ENCODE measurements at places on chromosomes 7 and 10. TPM values are rescaled to one million over a fixed set of nuclear protein-coding genes. Genes with fewer than 3 reads are reported as not detected.

DNA sequence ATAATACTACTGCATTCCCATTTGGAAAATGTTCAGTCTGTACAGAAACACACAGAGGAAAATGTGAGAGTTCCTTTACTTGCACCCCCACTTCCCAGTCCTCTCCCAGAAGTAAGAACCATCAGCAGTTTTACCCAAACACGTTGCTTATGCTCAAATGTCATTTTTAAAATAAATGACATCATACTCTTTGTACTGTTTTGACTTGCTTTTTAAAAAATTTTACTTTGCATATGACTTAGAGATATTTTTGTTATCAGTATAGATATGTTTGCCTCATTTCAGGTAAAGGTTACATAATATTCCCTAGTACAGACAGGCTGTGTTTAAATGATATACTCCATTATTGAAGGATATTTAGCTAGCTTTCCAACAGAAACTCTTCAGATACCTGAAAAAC lies 13.5 kb upstream of the PTPRN2 start:
- DNase-seq: no peak

DNA sequence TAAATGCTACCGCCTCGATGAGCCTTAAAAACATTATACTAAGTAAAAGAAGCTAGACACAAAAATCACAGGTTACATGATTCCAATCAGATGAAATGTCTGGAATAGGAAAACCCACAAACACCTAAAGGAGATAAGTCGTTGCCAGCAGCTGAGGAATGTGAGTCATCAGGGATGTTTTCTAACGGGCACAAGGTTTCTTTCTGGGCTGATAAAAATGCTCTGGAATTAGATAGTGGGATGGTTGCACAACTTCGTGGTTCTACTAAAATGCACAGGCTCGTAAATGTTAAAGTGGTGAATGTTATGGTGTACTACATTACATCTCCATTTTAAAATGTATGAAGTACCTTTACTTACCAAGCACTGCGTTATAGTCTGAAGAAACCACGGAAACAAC lies 9.7 kb downstream of the ABLIM1 start:
- no peak for DNase-seq

DNA sequence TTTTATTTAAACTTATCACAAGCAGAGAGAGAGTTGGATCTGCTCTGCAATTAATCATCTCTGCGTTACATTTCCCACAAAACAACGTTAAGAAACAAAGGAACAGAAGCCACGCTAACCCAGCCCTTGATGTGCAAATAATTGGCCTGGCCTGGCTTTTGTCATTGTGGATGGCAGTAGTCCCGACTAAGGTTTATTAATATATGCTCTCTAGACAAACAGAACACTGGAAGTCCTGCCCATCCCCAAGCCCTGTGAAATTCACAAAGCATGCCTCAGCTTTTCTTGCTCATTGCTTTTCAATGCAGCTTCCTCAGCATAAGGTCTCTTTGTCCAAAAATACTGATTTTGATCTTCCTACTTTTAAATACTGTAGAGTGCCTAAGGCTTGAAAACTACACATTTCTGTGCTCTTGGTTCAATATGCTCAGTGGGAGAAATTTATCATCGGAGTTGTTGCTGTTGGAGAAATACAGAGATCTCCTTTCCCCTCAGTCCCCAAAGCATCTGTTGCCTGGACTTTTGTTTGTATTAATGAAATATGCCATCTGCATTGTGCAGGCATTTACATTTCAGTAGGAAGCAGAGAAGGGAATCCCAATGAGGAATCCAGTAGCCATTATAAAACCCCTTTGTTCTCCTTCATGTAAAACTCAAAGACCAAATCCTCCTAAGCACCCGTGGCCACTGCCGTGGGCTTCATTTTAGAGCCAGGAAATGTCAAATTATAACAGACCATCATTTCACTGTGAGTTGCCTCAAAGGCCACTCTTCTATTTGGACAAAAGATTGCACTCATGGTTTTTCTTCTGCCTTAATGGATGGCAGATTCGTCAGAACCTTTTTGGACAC lies 61.1 kb downstream of the SORCS1 start:
- no peak for DNase-seq

- peak; percentile 48 for DNase-seq
Measured at GRCh38 chr7:134710854-134711624, 64.4 kb downstream of the BPGM start.

DNA sequence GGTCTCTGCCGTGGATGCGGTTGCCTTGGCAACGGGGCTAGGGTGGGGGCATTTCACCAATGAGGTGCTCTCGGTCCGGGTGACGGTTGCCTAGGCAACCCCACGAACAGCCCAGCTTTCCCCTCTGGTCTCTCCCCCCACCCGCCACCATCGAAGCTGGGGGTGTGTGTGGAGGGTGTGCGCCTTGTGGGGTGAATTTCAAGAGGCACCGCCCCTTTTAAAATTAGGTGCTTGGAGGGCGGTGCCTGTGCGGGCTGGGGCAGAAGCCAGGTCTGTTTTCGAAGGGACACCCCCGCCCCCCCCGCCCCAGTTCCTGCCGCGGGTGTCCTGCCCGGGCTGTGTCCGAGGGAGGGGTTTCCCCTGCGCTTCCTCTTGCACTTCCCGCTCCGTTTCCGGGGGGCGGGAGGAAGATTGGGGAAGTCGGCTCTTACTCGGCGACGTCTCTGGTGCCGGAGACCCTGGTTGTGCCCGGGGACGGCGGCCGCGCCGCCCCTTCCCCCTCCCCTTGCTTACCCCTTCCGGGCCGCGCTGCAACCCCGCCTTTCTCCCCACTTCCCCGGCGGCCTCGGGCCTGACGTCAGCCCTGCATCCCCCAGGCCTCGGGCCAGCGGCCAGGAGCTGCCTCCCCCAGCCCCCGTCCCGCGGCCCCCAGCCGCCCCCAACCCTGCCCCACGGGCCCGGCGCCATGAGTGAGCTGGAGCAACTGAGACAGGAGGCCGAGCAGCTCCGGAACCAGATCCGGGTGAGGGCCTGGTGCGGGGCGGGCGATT lies 2.2 kb downstream of the GNB2 start:
- peak; percentile 76 for DNase-seq

DNA sequence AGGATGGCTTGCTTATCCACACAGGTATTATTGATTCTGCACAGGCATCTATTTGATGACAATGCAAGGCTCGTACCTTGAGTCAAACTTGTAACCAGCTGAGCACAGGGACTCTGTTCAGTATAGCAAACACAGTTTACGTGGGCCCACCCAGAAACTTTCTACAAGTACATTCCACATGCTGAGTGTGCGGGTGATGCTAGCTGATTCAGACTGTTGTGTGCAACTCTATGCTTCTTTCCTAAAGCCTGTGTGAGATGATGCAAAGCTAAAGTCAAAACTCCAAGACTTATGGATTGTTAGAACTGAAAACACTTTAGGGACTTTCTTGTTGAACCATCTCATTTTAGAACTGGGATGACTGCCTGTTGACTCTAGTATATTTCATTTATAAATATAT lies 21.5 kb upstream of the CALD1 start:
- no peak for DNase-seq

GRCh38 chr10:122172361-122173008 lies 98.6 kb upstream of the BTBD16 start:
- DNase-seq: no peak

DNA sequence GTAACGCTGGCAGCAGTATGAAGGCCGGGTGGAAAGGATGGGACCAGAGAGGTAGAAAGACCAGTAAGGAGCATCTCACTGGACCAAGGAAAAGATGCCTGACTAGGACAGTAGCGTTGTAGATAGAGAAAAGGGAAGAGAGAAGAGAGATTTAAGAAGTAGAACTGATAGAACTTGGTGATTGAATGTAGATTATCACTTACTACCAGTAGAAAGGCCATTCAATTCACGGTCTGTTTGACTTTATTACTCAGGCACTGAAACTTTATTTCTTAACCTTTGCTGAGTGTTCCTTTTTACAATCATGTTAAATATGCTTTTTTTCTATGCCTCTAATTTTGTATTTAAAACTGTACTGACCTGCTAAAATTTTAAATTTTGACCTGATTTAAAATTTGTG lies 12.2 kb downstream of the MCU start:
- no peak for DNase-seq

- no peak for DNase-seq
Measured at GRCh38 chr7:125010540-125010939, 80.9 kb upstream of the POT1 start.

DNA sequence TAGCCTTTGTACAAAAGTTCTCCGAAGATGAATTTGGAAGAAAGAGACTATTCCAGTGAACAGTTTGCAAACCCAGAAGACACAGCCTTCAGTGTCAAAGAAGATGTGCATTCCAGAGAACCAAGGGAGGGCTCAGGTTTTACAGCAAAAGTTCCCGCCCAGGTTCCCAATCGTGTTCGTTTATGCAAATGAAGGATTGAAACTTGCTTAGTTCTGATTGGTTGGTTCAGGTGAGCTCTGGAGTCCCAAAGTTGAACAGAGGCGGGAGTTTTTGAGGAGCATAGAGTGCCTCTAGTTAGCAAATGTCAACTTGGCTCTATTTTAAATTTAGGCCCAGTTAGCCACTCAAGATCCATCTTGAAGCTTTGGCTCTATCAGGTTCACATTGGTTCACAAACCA lies 51.3 kb downstream of the TMEM270 start:
- DNase-seq: no peak

DNA sequence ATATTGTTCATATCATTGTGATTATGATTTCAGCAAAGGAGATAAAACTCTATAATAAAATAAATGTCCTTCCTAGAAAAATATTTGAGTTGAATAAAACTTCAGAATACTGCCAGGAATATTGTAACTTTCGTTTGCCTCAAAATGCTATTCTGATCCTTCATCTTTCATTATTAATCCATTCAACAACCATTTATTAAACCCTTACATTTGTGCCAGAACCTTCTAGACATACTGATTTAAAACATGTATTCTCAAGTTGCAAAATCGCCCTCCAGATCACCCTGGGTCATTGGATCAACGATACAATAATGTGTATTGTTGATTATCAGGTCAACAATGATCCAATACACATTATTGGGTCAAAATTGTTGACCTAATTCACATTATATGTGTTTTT lies 759.8 kb downstream of the CNTNAP2 start:
- DNase-seq: no peak

DNA sequence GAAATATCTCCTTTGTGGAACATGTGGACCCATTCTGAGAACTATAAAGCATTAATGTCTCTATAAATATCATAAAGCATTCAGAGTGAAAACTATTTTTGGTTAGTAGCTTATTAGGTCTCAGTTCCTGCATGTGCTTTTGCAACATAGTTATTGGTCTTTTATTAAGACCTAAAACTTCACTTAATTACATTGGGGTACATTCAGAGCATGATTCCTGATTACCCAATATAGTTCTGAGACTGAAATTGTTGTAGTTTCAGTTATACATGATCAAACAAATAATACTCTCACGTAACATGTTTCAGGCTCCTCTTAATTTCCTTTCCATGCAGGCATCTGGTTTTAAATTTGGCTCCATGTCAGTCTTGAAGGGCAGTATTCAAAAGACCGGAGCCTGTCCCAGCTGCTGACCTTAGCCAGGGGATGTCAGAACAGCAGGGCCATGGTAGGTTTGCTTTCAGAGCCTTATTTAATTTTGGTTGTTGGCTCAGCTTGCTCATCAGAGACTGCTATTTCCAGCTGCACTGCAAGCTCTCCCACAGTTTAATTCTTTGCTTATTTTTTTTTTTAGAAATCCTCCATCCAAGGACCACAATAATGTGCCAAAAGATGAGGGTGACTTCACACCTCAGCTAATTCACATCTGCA lies 447.8 kb upstream of the FZD8 start:
- DNase-seq: no peak

GRCh38 chr7:35258868-35259522 lies 5.1 kb upstream of the TBX20 start:
- DNase-seq: no peak

- DNase-seq: no peak
Measured at GRCh38 chr7:129959471-129960203, 6.9 kb upstream of the UBE2H start.

- DNase-seq: no peak
Measured at GRCh38 chr10:11378835-11379234, 232.6 kb downstream of the USP6NL start.

GRCh38 chr10:72244573-72245038 lies 28.5 kb upstream of the ASCC1 start:
- no peak for DNase-seq

- DNase-seq: no peak
Measured at GRCh38 chr10:26977635-26978034, 116.9 kb upstream of the ABI1 start.

DNA sequence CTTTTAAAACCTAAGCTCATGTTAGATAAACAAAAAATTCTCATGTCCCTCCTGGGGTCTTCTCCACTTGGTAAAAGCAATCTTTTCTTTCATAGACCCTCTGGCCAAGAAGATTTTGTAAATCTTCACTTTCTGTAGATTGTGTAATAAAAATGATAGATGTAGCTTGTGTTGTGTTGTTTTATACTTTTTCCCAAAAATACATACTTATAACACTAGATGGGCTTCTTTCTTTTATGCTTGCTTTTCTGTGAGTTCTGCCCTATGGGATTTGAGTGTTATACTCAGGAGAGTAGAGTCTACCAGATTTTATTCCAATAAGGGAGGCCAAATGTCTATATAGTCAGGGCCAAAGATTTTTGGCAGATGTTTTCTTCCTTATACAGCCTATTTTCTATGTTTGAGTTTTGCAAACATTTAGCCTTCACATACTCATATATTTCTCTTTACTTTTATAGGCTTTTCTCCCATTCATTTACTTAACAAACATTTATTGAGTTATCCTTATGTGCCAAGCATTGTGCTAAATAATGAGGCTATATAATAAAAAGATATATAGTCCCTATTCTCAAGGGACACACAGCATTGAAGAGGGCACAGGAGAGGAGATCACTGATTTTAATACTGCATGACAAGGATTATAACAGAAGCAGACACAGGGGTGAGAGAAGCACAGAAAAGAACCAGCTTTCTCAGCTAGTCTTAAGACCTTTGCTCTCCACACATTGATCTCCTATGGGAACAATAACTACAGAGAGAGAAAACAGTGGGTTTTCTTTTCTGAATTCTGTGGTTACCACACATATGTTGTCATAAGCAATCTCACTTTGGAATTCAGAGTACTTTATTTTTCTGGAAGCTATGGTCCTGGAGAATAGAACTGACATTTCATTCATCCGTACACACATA lies 58.0 kb upstream of the PNLIP start:
- DNase-seq: no peak

- no peak for DNase-seq
Measured at GRCh38 chr7:152865011-152865410, 105.5 kb downstream of the ACTR3B start.

UPK3B gene
- total RNA-seq: 0.40 TPM

GPR37 gene
- total RNA-seq: not detected

FAM237B gene
- total RNA-seq: not detected

EXOC6 gene
- total RNA-seq: 10.8 TPM

ARHGEF35 gene
- total RNA-seq: 2.6 TPM

SFRP4 gene
- total RNA-seq: not detected

LUC7L2 gene
- total RNA-seq: 198 TPM

MSMB gene
- not detected for total RNA-seq

HERPUD2 gene
- 15.8 TPM for total RNA-seq

SLC26A3 gene
- 0.48 TPM for total RNA-seq

NXPH1 gene
- total RNA-seq: 0.08 TPM

HOXA7 gene
- total RNA-seq: not detected

CCZ1 gene
- 109 TPM for total RNA-seq

A1CF gene
- total RNA-seq: 0.13 TPM

STRA8 gene
- not detected for total RNA-seq

All from activated T-cell treated with anti-CD3 and anti-CD28 coated beads, Interleukin-2, amount 50 U/mL, for 4 hours (primary cell).